ENCODE measurements at places on chromosomes 16 and 17.

DNA sequence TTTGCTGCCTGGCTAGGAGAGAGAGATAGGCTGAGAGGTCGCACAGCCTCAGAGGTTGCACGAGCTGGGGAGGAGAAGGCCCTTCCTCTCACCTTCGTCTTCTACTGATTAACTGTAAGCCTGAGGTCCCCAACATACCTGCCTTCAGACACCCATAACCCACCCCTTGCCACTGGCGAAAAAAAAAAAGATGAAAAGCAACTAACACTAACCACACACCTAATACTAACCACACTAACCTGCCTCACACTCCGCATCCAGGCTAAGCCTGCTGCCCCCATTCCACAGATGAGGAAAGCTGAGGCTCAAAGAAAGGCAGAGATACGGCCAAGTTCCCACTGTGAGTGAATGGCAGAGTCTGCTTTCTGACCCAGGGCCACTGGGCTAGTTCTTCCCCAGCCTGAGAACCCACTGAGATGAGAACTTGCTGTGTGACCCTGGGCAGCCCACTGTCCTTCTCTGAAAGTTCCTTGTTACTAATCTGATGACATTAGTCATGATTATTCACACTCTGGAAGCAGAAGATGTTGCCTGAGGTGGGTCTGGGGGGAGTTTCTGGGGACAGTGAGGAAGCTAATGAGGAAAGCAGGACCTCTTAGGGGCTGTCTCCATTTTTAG is 4.6 kb downstream of the IL21R start:
- no peak for DNase-seq

DNA sequence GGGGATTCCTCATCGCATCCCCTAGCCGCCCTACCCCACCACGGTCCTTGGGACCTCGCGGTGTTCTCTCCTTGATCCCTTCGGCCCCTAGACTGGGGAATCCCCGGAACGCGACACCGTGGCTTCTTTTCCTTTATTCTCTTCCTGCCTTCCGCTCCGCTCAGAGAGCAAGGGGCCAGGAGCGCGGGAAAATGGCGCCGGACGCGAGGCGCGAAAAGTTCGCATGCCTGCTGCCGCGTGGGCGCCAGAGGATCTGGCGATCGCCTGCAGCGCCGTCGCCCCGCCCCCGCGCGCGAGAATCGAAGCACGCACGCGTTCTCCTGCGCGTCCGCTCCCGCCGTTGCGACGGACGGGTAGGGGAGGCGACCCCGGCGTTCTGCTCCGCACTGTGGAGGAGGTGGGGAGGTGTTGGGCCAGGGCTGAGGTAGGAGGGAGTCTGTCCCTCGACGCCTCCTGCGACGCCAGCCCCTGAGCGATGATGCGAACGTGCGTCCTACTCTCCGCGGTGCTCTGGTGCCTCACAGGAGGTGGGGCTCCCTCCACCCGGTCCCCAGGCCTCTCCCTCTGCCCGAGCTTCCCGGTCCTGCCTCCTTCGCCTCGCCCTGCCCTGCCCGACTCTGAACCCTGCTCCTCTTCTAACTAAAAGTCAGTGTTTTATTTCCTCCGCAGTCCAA is at the start of gene ZPBP2:
TSS of gene ZPBP2 (plus strand) at position 323 of the 674 bp plus-strand sequence. CDS start at position 476, 153 bp downstream.
- DNase-seq: peak; percentile 48

GRCh38 chr16:1331712-1332617 is 1.5 kb upstream of the BAIAP3 start:
- DNase-seq: peak; percentile 92

- DNase-seq: no peak
Observed at GRCh38 chr16:9567666-9568065, 476.2 kb downstream of the HAPSTR1 start.

DNA sequence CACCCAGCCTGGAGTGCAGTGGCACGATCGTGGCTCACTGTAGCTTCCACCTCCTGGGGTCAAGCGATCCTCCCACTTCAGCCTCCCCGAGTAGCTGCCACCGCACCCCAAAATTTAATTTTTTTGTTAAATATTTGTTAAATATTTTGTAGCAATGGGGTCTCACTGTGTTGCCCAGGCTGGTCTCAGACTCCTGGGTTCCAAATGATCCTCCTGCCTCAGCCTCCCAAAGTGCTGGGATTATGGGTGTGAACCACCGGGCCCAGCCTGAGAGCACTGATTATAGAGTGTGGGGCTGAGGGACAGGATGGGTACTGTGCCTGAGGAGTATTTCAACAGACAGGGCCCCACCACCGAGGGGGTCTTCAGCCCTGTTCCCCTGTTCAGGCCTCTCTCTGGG is 35.6 kb downstream of the TPSG1 start:
- DNase-seq: no peak

- DNase-seq: peak; percentile 30
Observed at GRCh38 chr16:70253291-70254106, 1.8 kb upstream of the EXOSC6 start.

- peak; percentile 56 for DNase-seq
Observed at GRCh38 chr16:58425756-58426494, 33.7 kb downstream of the GINS3 start.

GRCh38 chr17:48113201-48113676 is 5.7 kb downstream of the SNX11 start:
- DNase-seq: peak; percentile 67

DNA sequence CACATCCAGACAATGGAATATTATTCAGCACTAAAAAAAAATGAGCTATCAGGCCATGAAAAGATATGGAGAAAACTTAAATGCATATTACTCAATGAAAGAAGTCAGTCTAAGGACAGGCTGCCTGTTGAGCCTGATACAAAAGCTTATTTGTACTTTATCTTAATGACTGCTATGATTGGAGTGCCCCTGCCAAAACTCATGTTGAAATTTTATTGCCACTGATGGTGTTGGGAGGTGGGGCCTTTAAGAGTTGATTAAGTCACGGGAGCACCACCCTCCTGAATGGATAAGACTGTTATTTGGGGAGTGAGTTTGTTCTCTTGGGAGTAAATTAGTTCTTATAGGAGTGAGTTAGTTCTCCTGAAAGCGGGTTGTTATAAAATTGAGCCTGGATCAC is 9.9 kb downstream of the C17orf67 start:
- no peak for DNase-seq

GRCh38 chr17:73729101-73729500 is 84.9 kb upstream of the SDK2 start:
- DNase-seq: no peak

DNA sequence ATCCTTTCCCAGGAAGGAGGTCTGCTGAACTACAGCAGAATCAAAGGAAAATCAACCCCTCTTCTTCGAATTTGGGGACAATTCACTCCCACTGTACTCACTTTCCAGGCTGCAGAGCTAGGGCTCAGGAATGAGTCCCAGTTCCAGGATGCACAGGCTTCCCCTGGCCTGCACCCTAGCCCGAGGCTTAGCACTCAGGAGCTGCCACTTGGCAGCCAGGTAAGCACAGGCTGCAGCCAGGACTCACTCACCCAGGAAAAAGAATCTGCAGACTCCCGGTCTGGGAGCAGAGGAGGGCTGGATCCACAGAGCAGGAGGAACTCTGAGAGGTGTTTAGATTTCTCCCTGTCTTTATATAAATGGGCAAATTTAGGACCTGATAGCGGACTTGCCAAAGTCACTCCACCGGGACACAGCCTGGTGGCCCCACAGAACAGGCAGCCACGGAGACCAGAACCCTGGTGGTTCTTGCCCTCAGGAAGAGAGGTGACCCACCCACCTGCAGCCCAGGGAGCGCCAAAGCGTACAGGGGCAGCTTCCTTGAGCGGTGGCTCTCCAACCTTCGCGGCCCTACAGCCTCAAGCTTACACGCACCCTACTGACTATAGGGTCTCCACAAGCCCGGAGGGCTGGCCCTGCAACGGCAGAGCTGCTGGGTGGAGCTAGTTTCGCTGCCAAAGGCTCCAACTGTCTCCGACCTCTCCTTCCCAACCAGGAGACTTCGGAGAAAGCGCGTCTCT is 4.8 kb downstream of the CBLN1 start:
- no peak for DNase-seq

- peak; percentile 90 for DNase-seq
Observed at GRCh38 chr16:3880623-3881498, at the start of gene CREBBP. Gene CREBBP, minus strand, starts transcription at chr16:3880713. Its CDS starts 797 bp downstream, at chr16:3879916.

GRCh38 chr17:64236827-64237403 is 26.1 kb downstream of the TEX2 start:
- DNase-seq: no peak

DNA sequence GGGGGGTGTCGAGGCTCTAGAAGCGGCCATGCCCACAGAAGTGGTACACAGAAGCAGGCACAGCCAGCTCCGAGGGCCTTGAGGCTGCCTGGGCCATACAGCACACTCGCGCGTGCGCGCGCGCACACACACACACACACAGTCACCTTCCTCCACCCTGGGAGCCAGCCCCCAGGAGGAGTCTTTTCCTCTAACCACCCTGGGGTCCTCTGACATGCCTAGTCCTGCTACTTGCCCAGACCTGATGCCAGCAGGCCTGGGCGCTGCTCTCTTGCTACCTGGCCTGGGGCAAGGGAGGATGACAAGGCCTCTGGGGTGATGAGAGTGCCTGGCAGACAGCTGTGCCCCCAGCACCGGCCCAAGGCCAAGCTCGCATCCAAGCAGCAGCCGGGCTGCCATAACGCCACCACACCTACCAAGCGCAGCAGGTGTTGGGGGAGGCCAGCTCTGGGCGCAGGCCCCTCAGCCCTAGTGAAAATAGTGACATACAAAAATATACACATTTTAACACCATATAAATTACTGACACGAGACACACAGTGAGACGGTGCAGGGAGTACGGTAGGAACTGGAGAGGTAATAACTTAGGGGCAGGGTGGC is 41.1 kb downstream of the TSC2 start:
- DNase-seq: no peak

DNA sequence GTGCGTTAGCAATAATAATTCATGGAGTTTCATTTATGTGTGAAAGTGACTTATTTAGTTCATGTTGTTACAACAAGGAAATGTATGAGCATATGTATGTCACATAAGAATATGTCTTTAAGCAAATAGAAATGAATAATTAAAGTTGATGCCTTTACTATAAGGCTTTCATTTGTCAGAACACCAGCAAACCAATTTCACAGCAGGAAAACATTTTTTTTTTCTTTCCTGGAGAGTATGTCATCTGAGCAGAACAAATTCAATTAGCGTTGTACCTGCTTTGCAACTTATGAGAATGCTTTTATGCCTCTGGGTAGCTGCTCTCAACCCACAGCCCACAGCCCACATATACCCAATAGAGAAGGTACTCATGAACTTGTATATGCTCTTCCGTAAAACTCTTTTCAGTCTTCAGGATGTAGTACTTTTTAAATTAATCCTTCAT is 26.3 kb upstream of the APOH start:
- DNase-seq: no peak

- no peak for DNase-seq
Observed at GRCh38 chr16:68936736-68937631, 93.7 kb downstream of the TANGO6 start.

GRCh38 chr17:9487406-9487805 is 88.2 kb downstream of the STX8 start:
- DNase-seq: no peak

DNA sequence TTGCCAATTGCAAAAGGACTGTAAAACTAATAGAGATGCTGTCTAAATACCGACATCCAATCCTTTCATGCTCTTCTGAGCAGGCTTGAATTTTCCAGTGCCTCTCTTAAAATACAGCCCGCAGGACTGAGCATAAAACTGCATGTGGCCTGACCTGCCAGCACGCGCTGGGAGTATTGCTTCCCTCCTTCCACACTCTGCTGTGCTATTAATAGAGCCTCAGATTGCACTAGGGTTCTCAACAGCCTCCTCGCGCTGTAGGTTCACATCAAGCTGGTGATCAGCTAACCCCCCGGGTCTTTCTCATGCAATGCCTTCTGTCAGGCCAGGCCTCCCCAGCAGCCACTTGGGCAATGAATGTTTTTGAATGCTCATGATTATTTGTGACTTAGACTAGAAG is 14.2 kb upstream of the MSI2 start:
- DNase-seq: no peak

DNA sequence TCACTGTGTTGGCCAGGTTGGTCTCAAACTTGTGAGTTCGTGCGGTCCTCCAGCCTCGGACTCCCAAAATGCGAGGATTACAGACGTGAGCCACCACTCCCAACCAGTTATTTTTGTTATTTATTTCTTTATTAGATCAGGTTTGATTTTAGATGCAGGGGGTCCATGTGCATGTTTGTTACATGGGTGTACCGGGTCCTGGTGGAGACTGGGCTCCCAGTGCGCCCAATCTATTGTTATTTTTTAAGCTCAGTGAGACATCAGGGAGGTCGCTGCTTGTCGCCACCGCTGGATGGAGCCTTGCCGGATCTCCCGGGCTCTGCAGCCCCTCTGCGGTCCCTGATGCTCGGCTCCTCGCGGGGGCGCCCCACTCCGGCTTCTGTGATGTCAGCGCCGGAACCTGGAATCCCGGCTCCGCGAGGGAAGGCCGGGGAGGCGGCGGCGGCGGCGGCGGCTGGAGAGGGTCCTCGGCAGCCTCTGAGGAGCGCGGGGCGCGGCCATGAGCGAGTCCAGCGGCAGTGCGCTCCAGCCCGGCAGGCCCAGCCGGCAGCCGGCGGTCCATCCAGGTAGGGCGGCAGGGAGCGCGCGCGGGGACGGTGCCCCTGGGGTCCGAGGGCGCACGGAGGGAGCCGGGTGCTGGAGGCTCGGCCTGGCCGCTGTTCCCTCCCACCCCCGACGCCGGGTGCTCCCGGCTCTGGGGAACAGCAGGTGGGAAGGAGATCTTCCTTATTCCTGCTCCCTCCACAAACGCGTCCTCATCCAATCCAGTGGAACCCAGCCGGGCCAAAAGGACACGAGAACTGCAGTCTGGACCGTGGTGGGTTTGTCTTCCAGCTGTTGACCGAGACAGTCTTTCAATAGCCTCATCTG is at the start of gene TMC7:
TSS of gene TMC7 (plus strand) at position 370 of the 870 bp plus-strand sequence. CDS start at position 500, 130 bp downstream.
- DNase-seq: no peak

- no peak for DNase-seq
Observed at GRCh38 chr17:69433093-69433492, 18.6 kb downstream of the MAP2K6 start.

DNA sequence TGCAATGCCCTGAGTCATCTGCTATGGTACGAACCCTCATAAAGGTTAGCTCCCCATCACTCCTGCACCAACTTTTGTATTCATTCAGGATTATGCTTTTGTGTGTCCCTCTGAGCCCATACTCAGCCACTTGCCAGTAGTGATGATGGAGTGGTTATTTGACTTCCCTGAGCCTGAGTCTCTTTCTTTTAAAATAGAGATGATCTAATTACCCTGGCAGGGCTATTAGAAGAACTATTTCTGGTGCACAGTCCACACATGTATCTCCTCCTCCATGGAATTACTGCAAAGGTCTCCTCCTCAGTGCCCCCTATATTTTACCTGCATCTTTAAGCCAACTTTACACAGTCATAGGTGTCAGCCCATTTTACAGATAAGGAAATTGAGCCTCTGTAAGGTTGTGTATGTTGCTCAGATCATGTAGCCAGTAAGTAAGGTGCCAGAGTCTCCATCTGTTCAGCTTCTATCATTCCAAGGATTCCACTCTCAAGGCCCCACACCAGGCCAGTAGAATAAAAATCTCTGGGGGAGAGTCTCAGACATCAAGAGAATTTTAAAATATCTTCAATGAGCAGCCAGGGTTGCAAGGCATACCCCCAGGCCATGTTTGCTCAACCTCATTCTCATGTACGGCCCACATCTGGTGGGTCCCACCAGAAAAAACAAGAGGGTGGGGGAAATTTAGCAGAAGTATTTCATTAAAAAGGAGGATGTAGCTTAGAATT is 333.7 kb upstream of the HSBP1 start:
- DNase-seq: no peak
